PC-9 (cell line): ENCODE measurements at places on chromosomes 6 and 20.

GRCh38 chr6:168180548-168181011 lies 101.6 kb upstream of the FRMD1 start:
- no peak for DNase-seq

- DNase-seq: peak; percentile 7
Observed at GRCh38 chr6:77341058-77341986, 122.0 kb downstream of the HTR1B start.

DNA sequence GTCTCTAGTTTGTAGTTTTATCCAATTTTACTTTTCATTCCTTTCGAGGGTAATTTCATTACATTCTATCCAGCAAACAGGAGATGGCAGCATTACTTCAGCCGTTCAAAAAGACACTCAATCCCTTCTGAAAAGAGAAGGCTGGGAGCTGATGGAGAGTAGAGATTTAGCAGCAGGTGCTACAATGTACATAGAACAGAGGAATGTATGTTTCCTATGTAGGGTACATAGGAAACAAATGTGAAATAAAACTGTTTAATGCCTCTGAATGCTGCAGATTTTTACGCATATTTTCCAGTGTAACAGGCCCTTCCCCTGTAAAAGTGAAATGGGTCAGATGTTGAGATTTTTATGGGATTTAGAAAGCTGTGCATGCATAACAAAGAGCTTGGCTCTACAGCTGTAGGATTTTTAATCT lies 16.0 kb downstream of the RPS12 start:
- DNase-seq: no peak

- no peak for DNase-seq
Observed at GRCh38 chr6:21265034-21265729, 328.4 kb upstream of the SOX4 start.

- no peak for DNase-seq
Observed at GRCh38 chr6:166308769-166309589, 787 bp upstream of the PRR18 start.

GRCh38 chr6:102126488-102126887 lies 733.0 kb downstream of the GRIK2 start:
- DNase-seq: no peak

DNA sequence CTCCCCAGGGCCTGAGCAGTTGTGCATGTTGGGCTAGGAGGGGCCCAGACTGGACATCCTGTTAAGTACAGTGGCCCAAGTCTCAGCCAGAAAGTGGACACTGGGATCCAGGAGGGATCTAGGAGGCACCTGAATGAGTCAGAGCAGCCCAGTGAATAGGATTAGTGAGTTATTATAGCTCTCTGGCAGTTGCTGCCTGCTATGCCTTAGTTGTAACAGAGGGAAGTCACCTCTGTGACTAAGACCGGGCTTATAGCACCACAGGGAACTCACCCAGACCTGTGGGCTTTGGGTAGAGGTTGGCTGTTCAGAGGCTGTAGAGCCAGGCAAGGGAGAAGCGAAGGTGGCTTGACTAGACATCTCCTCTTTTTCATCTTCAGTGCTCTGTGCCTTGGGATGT lies 39.0 kb upstream of the AAR2 start:
- no peak for DNase-seq

- DNase-seq: no peak
Observed at GRCh38 chr20:57483287-57484050, 41.5 kb downstream of the CTCFL start.

DNA sequence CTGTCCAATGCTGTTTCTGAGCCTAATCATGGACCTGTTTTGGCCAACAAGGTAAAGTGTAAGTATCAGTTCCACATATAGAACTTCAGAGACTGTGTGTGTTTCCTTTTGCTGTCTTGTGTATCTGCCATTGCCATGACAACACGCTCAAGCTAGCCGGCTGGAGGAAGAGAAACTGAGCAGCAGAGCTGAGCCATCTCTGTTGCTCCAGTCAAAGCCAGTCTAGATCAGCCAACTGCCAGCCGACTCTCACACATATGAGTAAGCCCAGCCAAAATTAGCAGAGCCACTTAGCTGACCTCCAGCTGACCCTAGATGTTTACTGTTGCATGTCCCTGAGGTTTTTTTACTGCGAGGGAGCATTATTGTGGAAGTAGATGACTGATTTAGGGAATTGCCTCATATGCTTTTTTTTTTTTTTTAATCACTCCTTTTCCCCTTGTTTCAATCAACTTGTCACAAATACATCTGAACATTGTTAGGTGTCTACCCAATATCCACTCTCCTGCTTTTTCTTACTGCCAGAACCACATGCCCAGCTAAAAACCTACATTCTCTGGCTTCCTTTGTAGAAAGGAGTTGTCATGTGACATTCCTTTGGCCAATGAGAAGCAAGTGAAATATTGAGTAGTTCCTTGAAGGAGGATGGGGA lies 304.3 kb upstream of the SUPT3H start:
- no peak for DNase-seq

DNA sequence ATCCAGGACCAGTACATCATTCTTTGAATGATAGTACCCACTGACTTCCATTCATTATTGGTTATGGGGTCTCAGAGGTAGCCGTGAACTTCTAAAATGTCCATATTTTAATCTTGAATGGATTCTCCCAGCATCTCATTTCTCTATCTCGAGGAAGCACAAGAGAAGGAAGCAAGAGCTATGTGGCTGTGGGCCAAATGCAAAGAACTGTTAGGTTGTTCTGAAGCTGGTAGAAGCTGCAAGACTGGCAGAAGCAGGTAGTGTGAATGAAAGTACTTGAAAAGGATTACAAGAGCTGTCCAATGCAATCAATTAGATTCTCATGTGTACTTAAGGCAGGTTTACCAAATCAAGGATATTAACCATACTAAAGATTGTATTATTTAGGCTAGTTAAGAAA lies 1131.8 kb downstream of the GRIK2 start:
- DNase-seq: no peak

- no peak for DNase-seq
Observed at GRCh38 chr6:6333501-6333900, 13.0 kb upstream of the F13A1 start.
